T-helper 2 cell treated with Interferon-gamma antibody and Interleukin-4, amounts not matched to agents 5 μg/mL and 100 μg/mL, for 36 hours (primary cell): ENCODE measurements at places on chromosomes 16 and 17.

DNA sequence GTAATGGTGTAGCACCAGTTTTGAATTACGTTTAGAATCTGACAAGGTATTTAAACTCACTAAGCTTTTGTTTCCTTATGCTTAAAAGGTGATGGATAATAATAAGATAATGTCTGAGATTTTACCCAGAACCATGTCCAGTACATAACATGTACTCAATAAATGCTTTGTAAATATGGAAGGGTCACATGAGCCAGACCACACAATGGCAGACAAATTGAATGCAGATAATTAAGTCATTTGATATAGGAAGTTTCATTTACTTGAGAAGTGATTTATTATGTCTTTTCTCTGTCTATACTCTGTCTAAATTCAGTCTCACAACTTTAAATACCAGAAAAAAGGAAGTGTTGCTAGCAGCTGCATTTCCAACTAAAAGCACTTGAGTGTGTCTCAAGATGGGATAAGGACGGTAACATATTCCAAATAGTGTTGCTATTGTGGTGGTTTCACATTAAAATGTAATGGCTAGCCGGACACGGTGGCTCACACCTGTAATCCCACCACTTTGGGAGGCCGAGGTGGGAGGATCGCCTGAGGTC, 52.5 kb upstream of the DHX40 start:
- DNase-seq: no peak

GRCh38 chr16:309476-309875, 26.5 kb downstream of the PDIA2 start:
- no peak for DNase-seq

DNA sequence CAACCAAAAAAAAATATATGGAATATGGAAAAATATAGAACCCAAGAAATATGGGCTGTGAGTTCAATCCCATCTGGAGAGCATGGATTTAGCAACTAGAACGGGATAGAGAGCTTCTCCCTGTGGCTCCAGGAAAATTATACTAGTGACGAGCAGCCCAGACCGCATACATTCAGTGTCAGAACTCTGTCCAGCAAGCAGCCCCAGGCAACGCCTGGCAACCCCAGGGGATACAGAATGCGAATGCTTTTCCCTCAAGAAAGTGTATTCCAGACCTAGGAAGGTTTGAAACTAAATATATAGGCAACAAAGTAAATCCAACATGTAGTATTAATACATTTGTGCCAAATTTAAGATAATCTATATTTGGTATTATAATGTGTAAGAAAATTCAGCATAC, 13.5 kb upstream of the ASGR2 start:
- DNase-seq: no peak

DNA sequence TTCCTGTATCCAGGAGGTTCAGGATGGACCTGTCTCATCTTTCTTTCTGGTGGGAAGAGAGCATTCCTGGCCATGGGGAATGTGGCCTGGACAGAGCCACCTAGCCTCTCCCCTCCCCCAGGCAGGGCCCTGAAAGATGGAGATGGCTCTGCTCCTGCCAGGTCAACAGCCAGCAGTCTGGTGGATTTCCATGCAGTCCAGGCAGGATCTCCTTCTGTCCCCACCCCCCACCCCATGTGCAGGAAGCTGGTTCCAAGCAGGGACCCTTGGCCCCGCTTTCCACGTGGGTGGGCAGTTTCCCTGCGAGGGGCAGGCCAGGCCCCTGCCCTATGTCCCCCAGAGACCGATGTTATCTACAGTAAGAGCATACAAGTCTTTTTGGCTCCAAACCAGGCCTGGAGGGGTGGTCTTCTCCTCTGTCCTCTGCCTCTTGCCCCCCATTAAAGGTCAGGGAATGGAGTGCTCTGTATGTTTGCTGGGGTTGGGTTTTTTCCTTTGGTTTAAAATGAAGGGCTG, 240.5 kb downstream of the SEC14L1 start:
- no peak for DNase-seq

DNA sequence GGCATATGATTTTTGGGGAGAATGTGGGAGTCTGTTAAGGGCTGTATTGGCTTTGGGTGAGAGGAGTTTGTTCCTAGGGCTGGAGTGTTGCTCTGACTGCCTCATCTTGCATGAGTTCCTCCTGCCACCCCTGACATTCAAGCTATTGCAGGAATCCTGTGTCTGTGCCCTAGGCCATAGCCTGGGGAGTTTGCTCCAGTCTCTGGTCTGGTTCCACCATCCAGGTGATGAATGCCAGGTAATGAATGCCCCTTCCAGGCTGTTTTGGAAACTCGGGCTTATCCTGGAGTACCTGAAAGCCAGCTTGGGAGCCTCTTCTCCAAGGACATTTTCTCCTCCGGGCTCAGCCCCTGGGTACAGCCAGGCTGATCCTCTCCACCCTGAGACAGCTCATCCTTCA, 117.0 kb upstream of the IRX3 start:
- DNase-seq: no peak
